ENCODE measurements at places on chromosomes 6 and 20.

DNA sequence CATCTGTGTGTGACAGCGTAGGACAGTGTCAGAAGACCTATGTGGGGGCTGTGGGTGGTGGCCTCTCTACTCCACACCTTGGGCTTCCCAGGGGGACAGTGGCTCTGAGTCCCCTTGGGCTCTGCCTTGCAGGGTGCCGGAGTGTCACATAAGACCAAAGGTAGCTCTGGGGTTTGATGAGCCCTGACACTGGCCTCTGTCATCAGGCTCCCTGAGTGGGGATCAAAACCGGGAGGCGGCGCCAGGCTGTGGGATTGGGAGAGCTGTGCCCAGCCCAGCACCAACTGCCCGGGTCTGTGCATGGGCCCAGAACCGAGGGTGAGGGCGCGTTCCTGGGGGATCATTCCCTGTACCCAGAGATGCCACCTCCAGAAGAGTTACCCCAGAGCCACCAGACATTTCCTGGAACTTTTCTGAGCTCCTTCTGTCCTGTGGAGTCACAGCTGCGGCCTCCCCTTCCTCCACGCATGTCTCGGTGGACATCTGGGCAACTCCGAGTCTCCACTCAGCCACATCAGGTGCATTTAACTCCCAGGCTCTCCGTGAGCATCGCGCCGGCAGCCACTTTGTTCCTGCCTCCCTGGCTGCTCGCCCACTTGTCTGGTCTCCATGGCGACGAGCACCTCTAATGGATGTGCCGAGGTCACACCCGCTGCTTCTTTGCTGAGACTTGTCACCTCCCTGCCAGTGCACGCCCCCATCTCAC lies 94.7 kb downstream of the TMEM242 start:
- peaks cover 44% of the 10 kb centered on the region for H3K27me3 ChIP-seq
- H3K4me1 ChIP-seq: peaks cover 23% of the 10 kb centered on the region
- H3K27ac ChIP-seq: no peak overlapping the region
- H3K36me3 ChIP-seq: no peaks in the 10 kb centered on the region
- no peak overlapping the region for H3K4me3 ChIP-seq
- no peak for ATAC-seq

DNA sequence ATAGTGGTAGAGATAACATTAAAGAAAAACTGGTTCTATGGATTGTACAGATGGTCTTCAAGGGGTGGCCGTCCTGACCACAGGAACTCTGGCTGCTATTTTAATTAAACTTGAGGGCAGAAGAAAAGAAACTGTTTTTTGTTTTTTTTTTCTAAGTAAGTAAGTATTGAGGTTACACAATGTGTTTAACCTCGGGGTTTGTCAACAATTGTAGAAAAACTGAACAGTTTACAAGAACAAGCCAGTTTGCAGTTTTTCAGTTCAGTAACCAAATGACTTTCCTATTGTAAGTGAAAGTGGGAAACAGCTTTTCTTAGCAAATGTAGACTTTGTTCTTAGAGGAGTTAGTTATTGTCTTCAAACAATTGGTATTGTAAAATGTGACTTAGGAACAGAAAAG lies 77.0 kb downstream of the PLCB1 start:
- H3K4me1 ChIP-seq: peaks cover 13% of the 10 kb centered on the region
- no peak for ATAC-seq
- H3K4me3 ChIP-seq: no peak overlapping the region
- peaks cover 12% of the 10 kb centered on the region for H3K27me3 ChIP-seq
- no peaks in the 10 kb centered on the region for H3K36me3 ChIP-seq

GRCh38 chr6:146972546-146972945 lies 231.7 kb upstream of the STXBP5 start:
- no peaks in the 10 kb centered on the region for H3K27me3 ChIP-seq
- no peak overlapping the region for H3K27ac ChIP-seq
- H3K36me3 ChIP-seq: no peaks in the 10 kb centered on the region
- H3K4me1 ChIP-seq: no peaks in the 10 kb centered on the region

- H3K4me3 ChIP-seq: no peak overlapping the region
- ATAC-seq: no peak
- H3K4me1 ChIP-seq: peaks cover 6% of the 10 kb centered on the region
- H3K27ac ChIP-seq: no peak overlapping the region
- no peaks in the 10 kb centered on the region for H3K36me3 ChIP-seq
- no peaks in the 10 kb centered on the region for H3K27me3 ChIP-seq
These were observed 26.7 kb upstream of the TFAP2B start for GRCh38 chr6:50791900-50792508.

GRCh38 chr6:149750136-149750609 lies 632 bp downstream of the PCMT1 start:
- H3K36me3 ChIP-seq: no peaks in the 10 kb centered on the region
- H3K4me1 ChIP-seq: peaks cover 32% of the 10 kb centered on the region
- peak; percentile 60 for ATAC-seq
- peak overlapping the region; percentile 83 for H3K27ac ChIP-seq

DNA sequence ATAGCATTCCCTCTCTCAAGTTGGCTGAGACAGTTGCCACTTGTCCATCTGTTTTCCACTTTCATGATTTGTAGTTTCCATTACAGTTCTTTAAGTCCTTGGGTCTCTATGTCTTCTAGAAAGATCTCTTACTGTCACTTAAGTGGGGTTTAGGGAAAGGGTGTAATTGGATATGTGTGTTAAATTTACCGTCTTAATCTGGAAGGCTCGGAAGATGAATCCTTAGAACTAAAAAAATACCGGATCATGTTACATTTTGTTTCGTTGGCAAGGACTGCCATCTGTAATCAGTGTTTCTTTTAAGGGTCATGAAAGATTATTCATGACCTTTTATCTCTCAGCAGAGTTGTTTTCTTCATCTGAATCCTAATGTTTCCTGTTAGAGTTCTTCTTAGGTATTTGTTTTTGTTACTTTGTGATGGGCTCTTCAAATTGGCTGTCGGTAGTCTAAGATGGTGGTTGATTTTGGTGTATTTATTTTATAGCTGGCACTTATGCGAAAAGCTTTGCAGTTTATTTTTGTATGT lies 21.8 kb upstream of the BTBD3 start:
- no peak for ATAC-seq
- no peak overlapping the region for H3K27ac ChIP-seq
- H3K4me1 ChIP-seq: no peaks in the 10 kb centered on the region
- H3K27me3 ChIP-seq: no peaks in the 10 kb centered on the region
- H3K4me3 ChIP-seq: no peak overlapping the region
- no peaks in the 10 kb centered on the region for H3K36me3 ChIP-seq

GRCh38 chr6:83511266-83511665 lies 1.1 kb upstream of the PRSS35 start:
- H3K27ac ChIP-seq: no peak overlapping the region
- H3K27me3 ChIP-seq: peaks cover 66% of the 10 kb centered on the region
- no peak for ATAC-seq
- H3K36me3 ChIP-seq: no peaks in the 10 kb centered on the region
- H3K4me3 ChIP-seq: no peak overlapping the region

DNA sequence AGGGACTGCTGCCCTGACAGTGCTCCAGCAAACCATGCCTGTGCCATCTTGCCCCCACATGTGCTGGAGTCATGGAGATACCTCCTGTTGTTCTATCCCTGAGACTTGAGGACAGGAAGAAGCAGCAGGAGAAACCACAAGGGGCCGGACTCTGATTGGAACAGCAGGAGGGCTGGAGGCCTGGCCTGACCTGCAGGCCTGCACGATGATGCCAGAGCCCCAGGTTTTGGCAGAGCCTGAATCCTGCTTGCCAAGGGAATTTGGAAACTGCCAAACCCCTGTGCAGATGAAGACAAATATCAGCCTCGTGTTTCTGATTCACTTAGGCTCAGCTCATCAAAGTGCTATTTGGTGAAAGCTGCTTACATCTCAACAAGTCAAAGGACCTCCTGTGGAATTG lies 177.6 kb downstream of the MAFB start:
- no peaks in the 10 kb centered on the region for H3K4me1 ChIP-seq
- H3K27me3 ChIP-seq: no peaks in the 10 kb centered on the region
- H3K36me3 ChIP-seq: no peaks in the 10 kb centered on the region

GRCh38 chr6:30743099-30744053 lies 889 bp upstream of the FLOT1 start:
- H3K4me1 ChIP-seq: peaks cover 33% of the 10 kb centered on the region
- H3K4me3 ChIP-seq: peak overlapping the region; percentile 90
- no peaks in the 10 kb centered on the region for H3K27me3 ChIP-seq
- peaks cover 27% of the 10 kb centered on the region for H3K36me3 ChIP-seq
- H3K27ac ChIP-seq: peak overlapping the region; percentile 83

GRCh38 chr20:57675773-57676172 lies 34.0 kb downstream of the PMEPA1 start:
- no peak overlapping the region for H3K4me3 ChIP-seq
- no peaks in the 10 kb centered on the region for H3K36me3 ChIP-seq
- no peaks in the 10 kb centered on the region for H3K27me3 ChIP-seq
- H3K4me1 ChIP-seq: peaks cover 70% of the 10 kb centered on the region

DNA sequence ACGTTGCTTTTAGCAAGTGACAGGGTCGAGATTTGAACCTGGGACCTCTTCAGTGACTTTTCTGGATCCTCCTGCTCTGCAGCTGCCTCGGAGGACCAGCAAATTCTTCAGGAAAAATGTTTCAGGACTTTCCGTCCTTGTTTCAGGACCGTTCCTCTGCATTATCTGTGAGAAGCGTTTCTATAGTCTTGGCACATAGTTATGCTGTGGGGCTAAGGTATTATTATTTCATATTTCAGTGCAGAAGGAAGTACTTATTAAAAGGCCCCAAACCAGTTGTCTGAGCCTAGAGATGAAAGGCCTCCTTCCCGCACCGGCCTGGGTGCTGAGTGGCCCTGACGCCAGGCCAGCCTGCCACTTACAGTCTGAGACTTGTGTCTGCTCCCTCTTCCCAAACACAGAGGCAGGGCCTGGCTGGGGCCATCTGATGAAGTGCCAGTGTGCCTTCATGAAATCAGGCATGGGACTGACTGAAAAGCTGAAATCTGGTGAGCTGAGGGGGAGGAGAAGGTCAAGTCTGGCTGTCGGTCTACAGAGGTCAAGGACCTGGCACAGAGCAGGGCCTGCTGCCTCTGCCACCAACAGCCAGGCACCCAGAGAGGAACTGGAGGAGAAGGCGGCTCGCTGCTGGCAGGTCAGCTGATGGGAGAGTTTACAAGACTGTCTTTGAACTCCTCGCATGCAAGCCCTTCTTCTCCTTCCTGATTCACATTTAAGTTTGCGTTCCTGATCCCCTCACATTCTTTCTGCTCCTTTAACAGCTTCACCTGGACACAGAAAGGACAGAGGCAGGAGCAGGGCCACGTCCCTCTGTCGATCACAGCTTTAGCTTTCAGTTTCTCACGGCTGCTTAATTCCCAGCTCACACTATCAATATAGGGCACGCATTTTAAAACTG lies 8.9 kb upstream of the QKI start:
- peak overlapping the region; percentile 76 for H3K4me3 ChIP-seq
- no peaks in the 10 kb centered on the region for H3K36me3 ChIP-seq
- ATAC-seq: peak; percentile 86
- peaks cover 9% of the 10 kb centered on the region for H3K4me1 ChIP-seq
- H3K27me3 ChIP-seq: no peaks in the 10 kb centered on the region

DNA sequence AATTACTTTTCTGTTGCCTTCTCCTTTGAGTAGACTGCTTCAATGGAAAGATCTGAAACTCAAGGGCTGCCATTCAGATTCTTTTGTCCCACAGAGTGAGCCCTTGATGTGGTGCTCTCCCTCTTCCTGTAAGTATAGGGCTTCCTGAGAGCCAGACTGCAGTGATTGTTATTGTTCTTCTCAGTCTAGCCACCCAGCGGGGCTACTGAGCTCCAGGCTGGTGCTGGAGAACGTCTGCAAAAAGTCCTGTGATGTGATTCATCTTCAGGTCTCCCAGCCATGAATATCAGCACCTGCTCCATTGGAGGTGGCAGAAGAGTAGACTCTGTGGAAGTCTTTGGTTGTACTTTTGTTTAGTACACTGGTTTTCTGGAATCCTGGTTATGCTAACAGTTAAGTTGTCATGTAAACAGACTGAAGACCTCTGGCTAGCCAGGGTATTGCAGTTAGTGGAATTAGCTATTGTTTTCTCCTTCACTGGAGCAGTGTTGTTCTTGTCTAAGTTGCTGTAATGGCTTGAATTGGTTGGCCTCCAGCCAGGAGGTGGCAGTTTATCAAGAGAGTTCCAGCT lies 240.9 kb downstream of the COL12A1 start:
- no peak overlapping the region for H3K4me3 ChIP-seq
- H3K27ac ChIP-seq: no peak overlapping the region
- ATAC-seq: no peak
- no peaks in the 10 kb centered on the region for H3K4me1 ChIP-seq
- H3K36me3 ChIP-seq: no peaks in the 10 kb centered on the region
- no peaks in the 10 kb centered on the region for H3K27me3 ChIP-seq

Data from stimulated activated memory B cell treated with anti-CD40 and anti-IgM and Interleukin-4, amounts not matched to agents 10 μg/mL and 1 μg/mL and 100 μg/mL, for 72 hours (primary cell).